ENCODE measurements at places on chromosomes 16 and 17.

DNA sequence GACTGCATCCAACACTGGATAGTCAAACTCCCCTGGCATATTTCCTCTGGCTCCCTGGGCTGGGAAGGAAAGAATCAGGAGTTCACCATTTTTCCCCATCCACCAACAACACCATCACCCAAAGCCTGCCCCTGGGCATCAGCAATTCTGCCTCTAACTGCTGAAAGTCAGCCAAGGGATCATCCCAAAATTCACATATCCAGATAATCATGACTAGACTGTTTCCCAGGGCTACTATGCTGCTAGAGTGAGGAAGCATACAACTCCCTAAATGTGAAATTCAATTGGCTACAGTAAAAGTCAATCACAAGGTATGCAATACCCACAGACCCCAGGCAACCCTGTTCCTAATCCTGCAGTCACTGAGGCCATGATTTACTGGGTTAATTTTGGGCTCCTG is 230.6 kb downstream of the C16orf95 start:
- DNase-seq = no peak

DNA sequence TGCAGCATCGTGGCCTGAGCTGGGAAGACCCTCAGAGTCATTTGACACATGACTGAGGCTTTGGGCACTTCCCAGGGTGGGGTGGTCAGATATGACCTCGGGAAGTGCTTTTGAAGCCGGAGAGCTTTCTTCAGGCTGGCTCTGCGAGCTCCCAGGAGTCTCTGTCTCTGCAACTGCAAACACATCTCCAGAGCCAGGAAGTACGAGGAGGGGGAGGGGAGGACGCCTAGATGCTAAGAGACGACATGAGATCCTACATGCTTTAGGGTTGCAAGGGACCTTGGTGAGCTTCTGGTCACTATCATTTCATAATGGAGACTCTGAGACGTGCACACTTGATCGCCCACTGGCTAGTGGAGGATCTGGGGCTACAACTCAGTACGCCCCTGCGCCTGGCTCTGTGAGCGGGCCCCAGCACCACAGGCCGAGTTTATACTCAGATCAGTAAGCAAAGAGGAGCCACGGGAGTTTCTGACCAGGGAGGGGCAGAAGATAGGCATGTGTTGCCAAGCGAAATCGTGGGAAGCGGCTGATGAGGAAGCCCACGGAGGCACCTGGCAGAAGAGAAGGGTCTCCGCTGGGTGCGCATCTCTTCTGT is 527 bp upstream of the MGAT5B start:
- DNase-seq = no peak

DNA sequence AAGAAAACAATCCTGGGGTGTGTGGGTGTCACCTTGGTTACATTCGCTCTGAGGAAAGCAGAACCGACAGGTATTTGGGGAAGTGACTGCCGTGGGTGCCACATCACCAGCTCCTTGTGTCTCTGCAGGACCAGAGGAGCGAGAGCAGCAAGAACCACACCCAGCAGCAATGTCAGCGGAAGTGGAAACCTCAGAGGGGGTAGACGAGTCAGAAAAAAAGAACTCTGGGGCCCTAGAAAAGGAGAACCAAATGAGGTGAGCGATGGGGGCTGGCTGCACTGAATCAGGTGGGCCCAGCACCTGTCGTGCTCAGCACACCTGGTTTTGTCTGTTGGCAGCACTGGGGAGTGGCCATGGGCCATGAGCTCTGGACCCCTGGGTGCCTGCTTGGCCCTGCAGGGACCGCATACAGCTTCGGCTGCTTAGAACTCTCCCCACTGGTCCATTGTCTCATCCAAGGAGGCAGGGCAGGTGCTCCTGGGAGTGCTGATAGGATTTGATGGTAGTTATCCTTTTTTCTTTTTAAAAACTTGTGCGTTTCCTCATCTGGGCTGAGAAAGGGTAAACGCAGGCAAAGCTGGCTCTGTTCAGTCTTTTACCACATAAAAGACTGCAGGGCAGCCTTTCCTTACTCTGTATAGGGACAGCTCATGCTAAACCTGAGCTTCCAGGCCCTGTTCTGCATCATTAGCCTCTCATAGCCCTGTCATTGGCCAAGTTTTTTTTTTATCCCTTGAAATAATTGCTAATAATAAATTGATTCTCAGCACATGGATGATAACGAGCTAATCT is 29.4 kb downstream of the HMOX2 start:
- DNase-seq = no peak

- no peak for DNase-seq
These were observed 956.3 kb upstream of the SOX9 start for GRCh38 chr17:71164561-71164960.

DNA sequence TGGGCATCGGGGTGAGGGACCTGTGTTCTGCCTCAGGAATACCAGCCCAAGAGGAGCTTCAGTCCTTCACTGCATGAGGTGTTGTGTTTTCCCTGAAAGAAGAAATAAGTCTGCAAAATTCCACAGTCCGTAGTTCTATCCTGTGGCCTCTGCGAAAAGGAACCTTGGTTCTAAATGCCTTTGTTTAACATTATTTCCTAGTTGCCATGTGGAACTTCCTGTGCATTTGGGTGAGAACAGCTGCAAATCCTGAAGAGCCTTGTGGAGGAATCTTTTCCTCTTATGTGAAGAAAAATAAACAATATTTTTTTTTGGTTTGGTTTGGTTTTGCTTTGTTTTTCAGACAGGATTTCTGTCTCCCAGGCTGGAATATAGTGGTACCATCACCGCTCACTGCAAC is 9.8 kb downstream of the PSKH1 start:
- DNase-seq = no peak

GRCh38 chr17:69228576-69228975 is at the start of gene ABCA10:
Gene ABCA10, minus strand, starts transcription at chr17:69228824. Its CDS starts 3,466 bp downstream, at chr17:69225358.
- DNase-seq = no peak

DNA sequence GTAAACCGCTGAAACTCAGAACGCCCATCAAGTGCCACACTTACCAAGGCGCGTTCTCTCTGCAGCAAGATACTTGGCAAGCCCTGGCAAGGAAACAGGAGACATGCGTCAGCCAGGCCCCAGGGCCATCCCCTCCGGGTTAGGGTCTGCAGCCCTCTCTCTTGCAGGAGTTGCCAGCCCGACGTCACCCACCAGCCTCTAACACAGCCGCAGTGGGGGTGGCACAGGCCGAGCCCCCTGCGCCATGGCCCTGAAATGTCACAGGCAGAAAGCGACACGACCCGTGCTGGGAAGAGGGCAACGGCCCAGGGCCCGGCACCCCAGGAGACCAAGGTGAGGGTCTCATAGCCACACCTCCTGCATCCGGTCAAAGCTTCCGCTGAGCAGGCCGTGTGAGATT is 21.9 kb downstream of the ELAC2 start:
- no peak for DNase-seq

GRCh38 chr17:64339516-64340490 is 50.9 kb downstream of the PECAM1 start:
- no peak for DNase-seq

DNA sequence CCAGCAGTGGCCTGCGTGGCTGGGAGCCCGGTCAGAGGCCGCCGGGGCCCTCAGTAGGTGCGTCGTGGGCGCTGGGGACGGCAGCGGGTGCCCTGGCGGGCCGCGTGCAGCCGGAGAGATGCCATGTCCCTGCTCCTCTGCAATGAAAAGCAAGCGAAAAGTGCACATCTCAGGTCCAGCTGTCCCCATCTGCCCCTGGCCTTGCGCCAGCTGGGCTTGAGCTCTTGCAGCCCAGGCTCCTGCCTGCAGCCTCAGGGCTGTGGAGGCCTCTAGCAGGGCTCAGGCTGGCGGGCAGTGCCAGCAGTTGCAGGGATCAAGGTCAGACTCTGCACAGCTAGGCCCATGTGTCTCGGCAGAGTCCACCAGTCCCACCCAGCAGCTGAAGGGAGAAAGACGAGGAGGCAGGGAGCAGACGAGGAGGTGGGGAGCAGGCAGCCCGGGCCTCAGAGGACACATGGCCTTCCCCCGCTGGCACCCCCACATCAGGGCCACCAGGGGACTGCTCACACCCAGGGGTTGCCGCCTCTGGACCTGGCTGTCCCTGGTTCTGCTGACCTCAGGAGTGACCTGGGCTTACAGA is 11.2 kb downstream of the SLC16A3 start:
- DNase-seq = no peak

DNA sequence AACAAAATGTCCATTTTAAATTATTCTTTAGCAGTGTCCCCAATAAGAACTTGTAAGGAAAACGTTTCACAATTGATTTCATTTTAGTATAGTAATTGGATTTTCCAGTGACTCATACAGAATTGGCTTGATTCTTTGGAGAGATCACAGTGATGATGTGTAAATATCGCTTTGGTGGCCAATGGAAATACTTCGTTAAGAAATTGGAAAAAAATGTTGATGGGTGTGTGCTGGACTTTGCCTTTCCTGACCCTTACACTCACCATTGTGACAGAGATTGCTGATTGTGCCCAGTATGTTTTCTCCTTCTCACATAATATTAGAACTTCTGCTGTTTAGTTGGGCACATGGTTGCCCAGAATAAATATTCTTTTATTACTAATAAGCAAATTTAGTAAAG is 7.4 kb upstream of the EFCAB13 start:
- no peak for DNase-seq

DNA sequence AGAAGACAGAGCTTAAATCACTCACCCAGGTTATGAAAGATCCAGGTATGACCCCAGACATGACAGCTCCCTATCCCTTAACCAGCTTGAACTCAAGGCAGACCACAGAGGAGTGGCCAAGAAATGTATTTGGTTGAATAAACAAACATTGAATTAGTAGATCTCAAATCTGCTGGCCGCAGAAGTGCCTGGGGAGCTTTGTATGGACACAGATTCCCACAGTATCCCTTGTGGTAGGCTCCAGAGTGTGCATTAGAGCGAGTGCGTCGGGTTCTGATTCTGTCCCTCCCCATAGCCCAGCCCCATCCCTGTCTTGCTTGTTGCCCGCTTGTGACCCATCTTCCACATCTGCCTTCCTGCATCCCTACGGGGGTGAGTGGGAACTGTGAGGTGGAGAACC is 118.8 kb upstream of the FOXF1 start:
- no peak for DNase-seq

GRCh38 chr17:77116371-77116860 is 24.4 kb upstream of the SEC14L1 start:
- no peak for DNase-seq

DNA sequence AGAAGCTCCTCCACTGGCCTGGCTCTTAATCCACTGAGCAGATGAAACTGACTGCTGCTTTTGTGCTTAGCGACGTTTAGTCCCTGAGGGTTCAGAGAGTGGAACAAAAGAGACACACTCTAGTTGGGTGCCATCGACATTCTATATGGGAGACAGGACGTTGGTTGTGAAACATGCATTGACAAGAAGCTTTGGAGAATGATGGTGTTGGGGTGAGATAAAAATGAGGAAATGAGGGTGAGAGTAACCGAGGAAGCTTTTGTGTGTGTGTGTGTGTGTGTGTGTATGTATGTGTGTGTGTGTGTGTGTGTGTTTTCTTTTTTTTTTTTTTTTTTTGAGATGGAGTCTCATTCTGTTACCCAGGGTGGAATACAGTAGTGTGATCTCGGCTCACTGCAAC is 89.5 kb downstream of the ABCC1 start:
- DNase-seq = no peak
